ENCODE measurements at places on chromosomes 1 and 21. TPM values are rescaled to one million over a fixed set of nuclear protein-coding genes. Genes with fewer than 3 reads are reported as not detected.
A peak's percentile ranks its signal among the peaks of the same experiment; 100 is the strongest.

SPATA46 gene
- not detected for total RNA-seq

RPTN gene
- total RNA-seq: not detected

DNA sequence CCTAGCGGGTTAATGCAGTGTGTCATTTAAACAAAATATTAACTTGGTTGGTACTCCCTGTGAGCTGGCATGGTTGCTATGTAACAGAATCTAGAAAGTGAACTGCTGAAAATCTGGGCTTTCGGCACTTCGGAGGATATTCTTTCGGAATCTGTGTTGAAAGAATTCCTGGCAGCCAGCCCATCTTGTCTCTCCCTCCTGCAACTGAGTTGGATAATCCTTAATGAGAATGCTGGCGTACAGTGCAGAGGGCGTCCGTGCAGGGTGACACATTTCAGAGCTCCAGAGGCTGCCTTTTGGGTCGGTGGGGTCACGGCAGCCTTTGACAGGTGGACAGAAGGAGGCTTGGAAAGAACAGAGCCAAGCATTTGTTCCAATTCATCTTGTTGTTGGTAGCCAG lies 3.7 kb downstream of the KAZN start:
- no peaks in the 10 kb centered on the region for H3K36me3 ChIP-seq
- H3K4me3 ChIP-seq: no peak overlapping the region
- H3K4me1 ChIP-seq: peaks cover 6% of the 10 kb centered on the region
- peak; percentile 60 for DNase-seq

- no peak overlapping the region for H3K4me3 ChIP-seq
- no peaks in the 10 kb centered on the region for H3K4me1 ChIP-seq
- H3K27ac ChIP-seq: no peak overlapping the region
- no peaks in the 10 kb centered on the region for H3K27me3 ChIP-seq
- DNase-seq: no peak
- H3K36me3 ChIP-seq: no peaks in the 10 kb centered on the region
These were observed 127.5 kb upstream of the RGS1 start for GRCh38 chr1:192448026-192448578.

DNA sequence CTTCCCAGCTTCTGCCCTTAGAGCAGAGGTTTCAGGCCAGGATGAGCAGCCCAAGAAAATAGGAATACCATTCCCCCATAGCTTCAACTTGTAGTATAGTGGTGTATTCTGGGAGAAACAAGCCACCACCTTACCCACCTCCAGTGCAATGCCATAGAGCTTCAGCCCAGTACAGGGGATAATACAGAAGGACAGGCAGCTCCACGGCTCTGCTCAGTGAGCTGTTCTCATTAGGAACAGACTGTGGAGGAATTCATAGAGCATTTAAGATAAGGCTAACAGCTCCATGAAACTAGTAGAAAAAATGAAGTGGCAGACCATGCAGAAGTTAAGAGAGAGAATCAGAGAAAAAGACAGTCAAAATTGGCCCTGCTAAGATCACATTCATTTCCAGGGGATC lies 294.7 kb upstream of the POGK start:
- no peaks in the 10 kb centered on the region for H3K27me3 ChIP-seq
- no peak overlapping the region for H3K4me3 ChIP-seq
- DNase-seq: no peak
- H3K4me1 ChIP-seq: no peaks in the 10 kb centered on the region
- no peaks in the 10 kb centered on the region for H3K36me3 ChIP-seq

DNA sequence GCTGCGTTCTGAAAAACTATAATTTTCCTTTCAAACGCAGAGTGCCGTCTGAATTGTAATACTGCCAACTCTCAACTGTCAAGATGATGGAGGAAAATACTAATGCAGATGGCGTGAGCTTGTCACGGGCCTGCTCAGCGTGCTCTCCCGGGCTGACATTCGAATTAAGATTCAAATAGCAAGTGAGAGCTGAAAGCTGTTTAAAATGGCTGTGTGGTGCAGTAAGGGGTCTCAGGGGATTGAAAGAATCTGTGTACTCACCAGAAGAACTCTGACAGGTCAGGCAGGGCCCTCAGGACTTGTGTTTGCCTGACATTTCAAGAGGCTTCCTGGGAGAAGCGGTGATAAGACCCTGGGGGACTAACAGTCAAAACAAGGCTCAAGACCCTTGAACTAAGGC lies 33.1 kb downstream of the ZMYND12 start:
- H3K27me3 ChIP-seq: no peaks in the 10 kb centered on the region
- H3K27ac ChIP-seq: no peak overlapping the region
- peaks cover 4% of the 10 kb centered on the region for H3K4me1 ChIP-seq
- no peak overlapping the region for H3K4me3 ChIP-seq
- DNase-seq: no peak

OR10J1 gene
- not detected for total RNA-seq

DNA sequence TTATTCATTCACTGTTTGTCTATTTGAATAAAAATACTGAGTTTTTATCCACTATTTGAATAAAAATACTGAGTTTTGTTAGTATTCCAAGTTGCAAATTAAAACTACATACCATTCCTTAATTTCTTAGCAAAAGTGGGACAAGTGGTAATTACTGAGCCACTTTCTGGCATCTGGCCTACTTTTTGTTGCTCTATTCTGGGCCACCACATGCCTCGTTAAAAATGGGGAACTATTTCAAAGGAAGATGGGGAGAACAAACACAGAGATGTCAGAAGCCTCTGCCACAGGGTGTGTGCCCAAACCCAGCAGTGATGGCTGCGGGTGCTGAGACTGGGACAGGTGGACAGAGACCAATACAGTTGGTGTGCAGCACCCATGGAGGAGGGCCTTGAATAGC lies 14.6 kb downstream of the PIGP start:
- DNase-seq: no peak
- H3K27me3 ChIP-seq: no peaks in the 10 kb centered on the region

- no peak overlapping the region for H3K4me3 ChIP-seq
- DNase-seq: no peak
- no peaks in the 10 kb centered on the region for H3K27me3 ChIP-seq
- no peak overlapping the region for H3K27ac ChIP-seq
- no peaks in the 10 kb centered on the region for H3K36me3 ChIP-seq
- H3K4me1 ChIP-seq: no peaks in the 10 kb centered on the region
These were observed 62.2 kb upstream of the ATP1B1 start for GRCh38 chr1:169044296-169044695.

DNA sequence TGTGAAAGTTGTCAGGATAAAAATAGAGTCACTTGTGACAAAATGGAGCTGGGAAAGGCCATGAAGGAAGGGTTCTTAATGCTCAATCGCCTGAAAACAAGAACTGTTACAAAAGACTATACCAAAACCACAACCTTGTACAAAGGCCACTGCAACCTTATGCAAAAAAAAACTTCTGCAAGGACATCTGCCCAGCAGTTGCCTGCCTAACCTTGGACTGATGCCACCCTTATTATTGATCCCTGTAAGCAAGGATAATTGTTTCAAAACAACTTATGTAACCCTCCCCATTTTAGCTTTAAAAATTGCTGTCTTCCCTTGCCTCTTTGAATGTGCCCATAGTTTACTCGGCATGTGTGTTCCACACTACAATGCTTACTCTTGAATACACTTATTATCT lies 5.7 kb downstream of the ALG14 start:
- H3K27ac ChIP-seq: no peak overlapping the region
- H3K4me1 ChIP-seq: peaks cover 5% of the 10 kb centered on the region
- H3K36me3 ChIP-seq: no peaks in the 10 kb centered on the region
- no peak for DNase-seq
- H3K4me3 ChIP-seq: no peak overlapping the region
- H3K27me3 ChIP-seq: no peaks in the 10 kb centered on the region

RGS1 gene
- total RNA-seq: 9.8 TPM

- H3K27me3 ChIP-seq: no peaks in the 10 kb centered on the region
- no peak overlapping the region for H3K27ac ChIP-seq
- H3K4me3 ChIP-seq: no peak overlapping the region
- DNase-seq: no peak
These were observed 28.8 kb downstream of the LTN1 start for GRCh38 chr21:28963831-28964230.

- no peaks in the 10 kb centered on the region for H3K36me3 ChIP-seq
- no peak overlapping the region for H3K4me3 ChIP-seq
- no peaks in the 10 kb centered on the region for H3K27me3 ChIP-seq
- H3K27ac ChIP-seq: no peak overlapping the region
- peak; percentile 58 for DNase-seq
These were observed 43.5 kb downstream of the LGR6 start for GRCh38 chr1:202237052-202237451.

DNA sequence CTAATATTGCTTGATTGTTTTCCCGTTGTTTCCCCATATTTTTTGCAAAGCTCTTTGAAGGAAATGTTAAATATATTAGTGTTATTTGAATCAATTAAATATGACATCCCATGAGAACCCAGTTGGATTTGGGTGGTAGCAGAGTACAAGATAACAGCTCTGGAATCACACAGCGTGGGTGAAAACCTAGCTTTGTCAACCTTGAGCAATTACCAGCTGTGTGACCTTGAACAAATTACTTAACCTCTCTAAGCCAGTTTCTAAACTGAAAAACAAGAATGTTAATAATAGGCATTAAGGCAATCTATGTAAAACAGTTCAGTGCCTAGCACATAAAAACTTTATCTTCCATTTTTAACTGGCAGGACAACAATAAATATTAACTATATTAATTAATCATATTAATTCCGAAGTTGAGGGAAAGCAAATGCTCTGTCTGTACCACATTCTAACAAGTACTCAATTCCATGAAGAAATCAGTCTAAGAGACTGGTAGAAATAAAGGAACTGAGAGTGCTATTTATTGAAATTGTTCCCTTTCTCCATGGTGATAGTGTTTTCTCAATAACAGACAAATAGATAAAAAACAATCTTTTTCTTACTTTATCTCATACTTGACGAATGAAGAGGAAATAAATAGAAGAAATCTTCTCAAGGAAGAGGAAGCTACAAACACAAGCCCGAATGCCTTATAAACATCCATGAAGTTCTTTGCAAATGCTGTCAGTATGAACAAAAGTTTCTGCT lies 27.0 kb downstream of the DNASE2B start:
- no peak for DNase-seq
- H3K4me1 ChIP-seq: no peaks in the 10 kb centered on the region
- H3K36me3 ChIP-seq: no peaks in the 10 kb centered on the region
- H3K27ac ChIP-seq: no peak overlapping the region
- H3K27me3 ChIP-seq: no peaks in the 10 kb centered on the region

DNA sequence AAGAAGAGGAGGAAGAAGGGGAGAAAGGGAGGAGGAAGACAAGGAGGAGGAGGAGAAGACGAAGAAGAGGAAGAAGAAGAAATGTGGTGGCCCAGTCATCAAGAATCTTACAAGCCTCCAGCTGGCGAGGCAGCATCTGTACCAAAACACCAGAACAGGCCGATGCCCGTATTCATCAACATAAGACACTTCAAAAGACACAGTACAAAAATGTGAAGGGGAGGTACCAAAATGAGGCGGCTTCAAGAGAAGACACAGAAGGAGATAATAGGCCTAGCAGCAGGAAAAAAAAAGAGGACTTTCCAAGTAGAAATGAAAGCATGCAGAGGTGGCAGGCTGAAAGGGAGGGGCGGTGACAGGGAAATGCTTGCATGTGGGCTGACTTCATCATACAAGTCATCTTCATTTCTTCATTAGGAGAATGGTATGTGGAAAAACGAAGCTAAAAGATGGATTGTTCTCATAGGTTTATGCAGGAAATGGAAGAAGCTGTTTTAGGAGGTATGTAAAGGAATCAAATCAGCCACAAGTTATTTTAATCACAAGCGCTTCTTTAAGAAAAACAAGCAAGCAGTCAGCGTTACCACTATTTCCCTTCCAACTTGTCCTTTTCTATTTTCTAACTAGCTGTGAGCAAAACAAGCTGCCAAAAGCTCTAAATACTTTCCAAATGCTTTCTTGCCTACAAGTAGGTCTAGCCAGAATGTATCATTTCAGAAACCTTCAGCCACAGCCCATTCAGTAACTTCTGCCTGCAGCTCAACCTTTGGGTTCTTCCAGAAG lies 192.3 kb downstream of the SLC45A1 start:
- no peaks in the 10 kb centered on the region for H3K36me3 ChIP-seq
- H3K4me1 ChIP-seq: peaks cover 3% of the 10 kb centered on the region
- DNase-seq: peak; percentile 29
- peak overlapping the region; percentile 71 for H3K27ac ChIP-seq

GBP7 gene
- total RNA-seq: 0.63 TPM

Measured in hepatocyte (in vitro differentiated cells).